ENCODE measurements at places on chromosomes 5 and 9.

DNA sequence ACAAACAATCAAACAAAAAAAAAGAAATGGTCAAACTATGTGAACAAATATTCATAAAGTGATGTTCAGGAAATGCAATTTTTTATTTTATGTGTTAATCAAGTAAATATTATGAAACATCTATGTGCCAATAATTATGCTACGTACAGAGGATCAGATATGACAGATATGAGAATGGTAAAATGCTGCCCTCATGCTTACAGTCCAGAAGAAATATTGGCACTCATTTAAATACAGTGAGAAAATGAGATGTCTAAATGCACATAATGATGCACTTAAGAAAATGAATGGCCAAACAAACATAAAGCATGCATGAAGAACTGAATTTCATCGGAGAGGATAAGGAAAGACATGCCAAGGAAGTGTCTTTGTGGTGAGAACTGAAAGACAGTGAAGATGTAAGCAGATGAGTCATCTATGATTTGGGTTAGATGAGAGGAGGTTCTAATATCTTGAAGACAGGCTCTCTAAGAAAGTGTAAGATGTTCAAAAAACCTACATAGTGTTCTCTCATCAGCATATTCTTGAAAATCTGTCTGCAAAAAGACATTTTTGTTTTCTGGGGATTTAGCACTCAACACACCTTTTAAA lies 1231.1 kb upstream of the ACO1 start:
- DNase-seq = no peak

DNA sequence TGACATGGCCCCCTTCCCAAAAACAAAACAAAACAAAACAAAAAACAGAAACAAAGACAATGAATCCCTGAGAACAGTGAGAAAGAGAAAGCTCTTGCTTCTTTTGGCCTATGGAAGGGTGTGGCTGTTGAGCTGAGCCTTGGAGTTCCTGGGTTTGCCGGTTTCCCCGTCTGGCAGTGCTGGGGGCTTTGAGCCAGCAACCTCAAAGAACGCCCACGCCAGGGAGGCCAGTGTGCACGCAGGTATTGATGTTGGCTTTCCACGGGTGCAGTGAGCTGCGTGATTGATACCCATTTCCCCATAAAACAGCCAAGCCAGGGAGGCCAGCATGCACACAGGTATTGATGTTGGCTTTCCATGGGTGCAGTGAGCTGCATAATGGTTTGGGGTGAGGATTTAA lies 8.3 kb upstream of the LCN1 start:
- no peak for DNase-seq

DNA sequence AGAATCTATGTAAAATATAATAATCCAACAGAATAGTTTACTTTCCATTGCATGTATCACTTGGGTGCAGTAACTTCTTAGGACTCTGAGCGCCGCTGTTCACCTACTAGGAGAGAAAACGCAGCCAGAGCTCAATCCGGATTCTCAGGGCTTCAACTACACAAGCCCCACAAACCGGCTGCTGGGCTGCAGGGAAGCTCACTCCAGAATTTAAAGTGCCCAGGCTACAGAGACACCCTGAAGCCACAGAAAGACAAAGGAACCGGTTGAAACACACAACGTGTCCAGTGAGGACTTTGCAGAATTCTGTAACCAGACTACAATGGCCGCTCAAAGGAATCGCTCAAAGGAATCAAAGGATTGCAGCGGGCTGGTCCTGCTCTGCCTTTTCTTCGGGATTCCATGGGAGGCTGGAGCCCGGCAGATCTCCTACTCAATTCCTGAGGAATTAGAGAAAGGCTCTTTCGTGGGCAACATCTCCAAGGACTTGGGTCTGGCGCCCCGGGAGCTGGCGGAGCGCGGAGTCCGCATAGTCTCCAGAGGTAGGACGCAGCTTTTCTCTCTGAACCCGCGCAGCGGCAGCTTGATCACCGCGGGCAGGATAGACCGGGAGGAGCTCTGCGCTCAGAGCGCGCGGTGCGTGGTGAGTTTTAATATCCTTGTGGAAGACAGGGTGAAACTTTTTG lies at the start of gene PCDHGA10:
Gene PCDHGA10, plus strand, starts transcription at position 134 of the 686 bp plus-strand sequence. Its CDS starts 189 bp downstream, at position 323.
- DNase-seq = peak; percentile 61

GRCh38 chr9:129716091-129716490 lies 36.8 kb downstream of the PTGES start:
- DNase-seq = no peak

DNA sequence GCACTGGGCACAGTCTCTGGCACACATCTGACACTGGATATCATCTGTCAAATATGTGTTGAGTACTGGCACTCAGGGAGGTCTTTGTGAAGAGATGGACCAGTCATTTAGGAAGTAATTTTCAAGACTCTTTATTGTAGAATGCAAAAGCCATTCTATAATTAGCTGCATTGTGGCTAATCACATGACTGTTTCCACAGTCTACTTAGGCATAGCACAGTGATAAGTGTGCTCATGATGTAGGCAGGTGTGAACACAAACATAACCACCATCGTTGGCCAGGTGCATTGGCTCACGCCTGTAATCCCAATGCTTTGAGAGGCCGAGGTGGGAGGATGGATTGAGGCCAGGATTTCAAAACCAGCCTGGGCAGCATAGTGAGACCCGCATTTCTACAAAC lies 62.2 kb downstream of the CFAP77 start:
- DNase-seq = no peak

DNA sequence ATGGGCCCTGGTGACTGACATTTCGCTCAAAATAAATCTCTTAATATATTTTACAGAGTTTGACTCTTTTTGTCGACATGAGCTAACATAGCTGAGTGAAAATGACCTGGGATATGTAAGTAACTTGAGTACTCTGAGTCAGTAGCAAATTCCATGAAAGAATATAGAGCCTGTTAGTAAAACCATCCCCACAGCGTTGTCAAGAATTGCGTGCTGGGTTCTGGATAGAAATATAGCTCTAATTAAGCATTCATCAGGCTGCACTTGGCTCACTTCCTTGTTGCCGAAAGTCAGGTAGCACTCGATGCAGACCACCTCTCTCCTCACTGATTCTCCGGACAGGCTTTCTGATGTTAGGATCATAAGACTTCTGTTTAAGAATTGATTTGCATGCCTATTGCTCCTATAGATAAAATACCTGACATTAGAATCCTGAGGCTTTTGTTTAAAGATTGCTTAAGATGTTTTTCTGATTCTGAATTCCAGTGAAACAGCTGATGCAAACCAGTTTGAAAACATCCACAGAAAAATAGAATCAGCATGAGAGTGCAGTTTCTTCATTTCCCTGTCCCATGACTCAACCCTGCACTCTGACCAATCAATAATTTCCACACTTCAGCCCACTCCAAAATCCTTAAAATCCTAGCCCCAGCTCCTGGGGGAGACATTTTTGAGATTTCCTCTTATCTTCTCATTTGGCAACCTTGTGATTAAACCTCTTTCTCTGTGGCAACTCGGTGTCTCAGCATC lies 310.6 kb downstream of the DIRAS2 start:
- no peak for DNase-seq

DNA sequence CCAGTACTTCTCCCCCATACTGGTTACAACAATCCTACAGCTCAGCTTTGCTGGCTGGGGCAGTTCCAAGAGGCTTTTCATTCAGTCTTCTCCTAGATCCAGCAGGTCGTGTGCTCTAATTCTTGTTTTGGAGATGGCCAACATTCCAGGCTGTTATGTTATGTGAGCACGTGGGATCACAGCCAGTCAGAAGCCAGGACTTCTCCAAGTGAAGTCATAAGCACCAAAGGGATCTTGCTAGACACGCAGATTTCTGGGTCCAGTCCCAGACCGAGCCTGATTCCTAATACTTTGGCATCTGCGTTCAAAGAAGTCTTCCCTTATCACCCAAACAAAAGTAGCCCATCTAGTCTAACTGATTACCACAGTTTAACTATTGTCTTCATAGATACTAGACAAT lies 1.4 kb upstream of the LARP1 start:
- no peak for DNase-seq

- no peak for DNase-seq
These were observed 119.2 kb downstream of the LPAR1 start for GRCh38 chr9:110919050-110919435.

- DNase-seq = no peak
These were observed 7.8 kb upstream of the GPX8 start for GRCh38 chr5:55151923-55152842.

DNA sequence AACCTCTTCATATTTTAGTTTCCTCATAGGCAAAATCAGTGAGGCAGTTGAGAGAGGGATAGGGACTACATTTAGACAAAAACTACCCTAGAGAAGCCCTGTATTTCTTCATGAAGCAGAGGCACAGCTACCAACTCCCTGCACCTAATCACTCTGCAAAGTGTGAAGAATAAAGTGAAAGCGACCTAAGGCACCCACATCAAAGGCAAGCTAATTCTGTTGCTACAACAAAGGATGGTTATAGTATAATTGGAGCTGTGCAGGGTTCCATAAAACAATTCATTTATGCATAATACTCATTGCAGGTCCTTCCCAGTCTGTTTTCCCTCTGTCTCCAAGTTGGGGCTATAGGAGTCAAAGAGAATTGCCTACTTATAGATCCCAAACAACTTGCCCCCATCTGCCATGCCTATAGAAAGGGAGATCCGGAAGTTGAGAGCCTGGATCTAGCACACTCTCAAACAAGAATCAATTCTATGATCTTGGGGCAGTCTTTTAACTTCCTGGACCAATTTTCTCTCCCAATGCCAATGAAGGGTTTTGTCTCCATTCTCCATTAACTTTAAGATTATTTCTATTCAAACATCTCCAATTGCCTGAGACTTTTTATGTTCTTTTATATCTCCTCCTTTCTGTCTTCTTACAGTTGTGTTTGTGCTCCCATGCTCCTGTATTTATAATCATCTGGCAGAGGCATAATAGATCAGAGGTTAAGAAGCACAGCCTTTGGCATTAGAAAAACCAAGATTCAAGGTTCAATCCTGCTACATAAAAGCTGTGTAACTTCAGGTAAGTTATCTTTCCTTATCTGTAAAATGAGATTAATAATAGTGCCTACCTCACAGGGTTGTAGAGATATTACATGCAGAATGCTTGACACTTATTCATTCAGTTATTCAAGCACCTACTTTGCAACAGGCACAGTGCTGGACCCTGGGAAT lies 56.0 kb upstream of the PTGER4 start:
- no peak for DNase-seq

GRCh38 chr5:115787426-115787825 lies 29.0 kb downstream of the CDO1 start:
- no peak for DNase-seq

- DNase-seq = no peak
These were observed 114.0 kb downstream of the KCNIP1 start for GRCh38 chr5:170617533-170618490.

GRCh38 chr5:107067395-107067794 lies 603.3 kb downstream of the EFNA5 start:
- DNase-seq = no peak

GRCh38 chr9:124487260-124488182 lies 19.7 kb downstream of the NR5A1 start:
- no peak for DNase-seq

DNA sequence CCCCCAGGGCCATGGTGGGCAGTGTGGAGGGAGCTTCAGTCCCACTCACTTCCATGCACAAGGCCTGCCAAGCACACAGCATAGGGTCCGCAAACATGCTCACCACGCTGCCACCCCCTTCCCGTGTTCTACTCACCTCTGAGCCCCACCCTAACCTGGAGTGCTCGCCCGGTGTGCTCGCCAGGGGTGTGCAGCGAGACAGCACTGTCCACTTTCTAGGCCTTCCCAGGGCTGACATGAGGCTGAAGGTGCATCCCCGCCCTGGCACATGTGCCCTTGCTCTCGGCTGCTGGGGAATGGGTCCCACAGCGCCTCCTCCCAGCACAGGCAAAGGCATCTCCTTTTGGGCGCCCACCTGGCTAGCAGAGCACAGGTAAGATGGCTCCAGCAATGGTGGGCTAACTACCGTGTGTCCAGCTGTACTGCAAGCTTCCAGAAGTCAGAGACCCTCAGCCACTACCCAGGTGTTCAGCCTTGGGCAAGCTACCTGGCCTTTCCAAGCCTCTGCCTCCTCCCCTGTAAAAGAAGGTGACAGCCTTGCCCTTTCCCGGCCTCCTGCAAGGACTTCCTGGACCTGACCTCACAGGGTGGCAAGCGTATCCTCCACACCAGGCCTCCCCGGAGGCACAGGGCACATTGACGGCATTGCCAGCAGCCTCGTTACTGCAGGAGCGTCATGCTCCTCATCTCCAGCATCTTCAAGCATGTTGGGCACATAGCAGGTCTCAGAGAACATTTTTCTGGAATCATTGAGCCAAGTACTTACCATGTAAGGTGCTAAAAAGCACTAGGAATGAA lies 4.2 kb upstream of the SEC16A start:
- no peak for DNase-seq

GRCh38 chr9:73132034-73132776 lies 19.5 kb upstream of the ANXA1 start:
- peak; percentile 69 for DNase-seq

DNA sequence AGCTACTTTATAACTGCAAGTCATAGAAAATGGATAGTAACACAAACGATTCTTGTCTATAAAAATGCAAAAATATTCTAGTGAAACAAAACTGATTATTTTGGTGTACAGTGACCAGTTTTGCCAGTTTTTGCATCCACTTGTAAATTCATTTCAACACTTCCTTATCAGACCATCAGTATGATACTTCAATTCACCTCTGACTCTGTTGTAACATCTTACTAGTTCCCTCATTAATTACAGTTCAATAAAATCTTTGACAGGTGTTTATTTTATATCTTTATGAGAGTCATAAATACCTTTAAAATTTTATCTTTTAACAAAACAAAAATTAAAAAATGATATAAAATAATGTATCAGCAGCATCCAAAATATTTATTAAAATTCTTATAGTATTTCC lies 13.1 kb upstream of the PTCH1 start:
- no peak for DNase-seq

GRCh38 chr9:75604661-75605060 lies 285.8 kb upstream of the PCSK5 start:
- DNase-seq = no peak

GRCh38 chr5:131224387-131225201 lies 39.3 kb upstream of the CDC42SE2 start:
- DNase-seq = no peak

DNA sequence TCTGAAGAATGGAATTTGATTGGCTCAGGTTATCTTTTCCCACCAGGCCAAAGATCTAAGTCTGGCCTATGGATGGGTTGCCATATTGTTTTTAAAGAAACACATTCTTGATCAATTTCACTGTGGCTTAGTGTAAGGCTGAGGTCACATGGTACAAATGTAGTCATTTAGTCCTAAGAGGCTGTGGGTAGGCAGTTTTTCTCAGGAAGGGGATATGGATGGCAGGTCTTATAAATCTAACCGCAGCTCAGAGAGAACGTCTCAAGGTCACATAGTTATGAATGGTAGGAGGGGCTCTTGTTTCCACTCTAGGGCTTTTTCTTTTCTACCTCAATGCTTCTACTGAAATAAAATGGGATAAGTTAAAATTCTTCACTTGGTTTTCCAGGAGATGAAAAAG lies 128.6 kb upstream of the ACTBL2 start:
- DNase-seq = no peak
